Neuronal stem cell (in vitro differentiated cells): ENCODE measurements at places on chromosomes 12 and 14.
A peak's percentile ranks its signal among the peaks of the same experiment; 100 is the strongest.

- no peak for DNase-seq
Observed at GRCh38 chr12:49980501-49981349, 8.0 kb downstream of the AQP6 start.

- DNase-seq = no peak
Observed at GRCh38 chr12:94416613-94417012, 43.1 kb downstream of the CEP83 start.

GRCh38 chr12:62259631-62259992, 592 bp upstream of the USP15 start:
- no peak for DNase-seq

DNA sequence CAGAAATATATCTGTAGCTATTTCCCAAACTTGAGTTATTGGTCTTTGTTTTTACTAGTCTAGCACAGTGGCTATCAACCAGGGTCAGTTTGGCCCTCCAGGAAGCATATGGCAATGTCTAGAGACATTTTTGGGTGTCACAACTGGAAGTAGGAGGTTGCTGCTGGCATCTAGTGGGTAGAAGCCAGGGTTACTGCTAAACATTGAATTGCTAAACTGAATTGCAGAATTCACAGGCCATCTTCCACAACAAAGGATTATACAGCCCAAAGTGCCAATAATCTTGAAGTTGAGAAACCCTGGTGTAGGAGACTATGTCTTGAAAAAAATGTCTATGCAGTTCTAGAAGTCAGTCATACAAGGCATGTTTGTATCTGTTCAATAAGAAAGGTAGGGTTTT, 27.7 kb downstream of the ARHGAP5 start:
- no peak for DNase-seq

- no peak for DNase-seq
Observed at GRCh38 chr12:117141097-117141898, 42.1 kb upstream of the TESC start.

- DNase-seq = no peak
Observed at GRCh38 chr12:113469224-113469948, 2.3 kb downstream of the LHX5 start.

DNA sequence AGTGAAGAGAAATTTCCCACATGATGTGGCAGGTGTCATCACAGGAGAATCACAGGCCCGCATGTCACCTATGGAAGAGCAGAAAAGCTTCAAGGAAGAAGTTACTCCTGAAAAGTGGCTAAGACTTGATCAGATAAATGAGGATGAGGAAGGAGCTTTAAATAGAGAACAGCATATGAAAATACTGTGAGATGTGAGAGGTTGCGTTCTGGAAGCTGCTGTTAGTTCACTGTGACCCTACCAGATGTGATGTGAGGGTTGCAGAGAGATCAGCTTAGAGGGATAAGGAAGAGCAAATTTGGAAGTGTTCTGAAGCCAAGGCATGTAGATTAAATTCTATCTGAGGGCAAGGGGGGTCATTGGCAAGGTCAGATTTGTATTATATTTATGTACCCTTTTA, 17.1 kb downstream of the ERP27 start:
- no peak for DNase-seq

DNA sequence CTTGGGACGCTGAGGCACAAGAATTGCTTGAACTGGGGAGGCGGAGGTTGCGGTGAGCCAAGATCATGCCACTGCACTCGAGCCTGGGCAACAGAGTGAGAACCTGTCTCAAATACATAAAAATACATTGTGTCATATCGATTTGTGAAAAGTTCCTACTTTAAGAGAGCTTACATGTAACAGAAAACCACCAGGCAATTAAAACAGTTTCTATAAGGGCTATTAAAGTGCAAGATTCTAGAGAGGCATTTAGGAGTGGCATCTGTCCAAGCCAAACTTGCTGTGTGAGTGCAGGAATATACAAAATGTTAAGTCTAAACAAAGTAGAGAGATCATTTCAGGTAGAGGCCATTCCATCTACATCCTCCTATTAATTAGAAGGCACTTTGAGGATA, 1.7 kb upstream of the NEK9 start:
- no peak for DNase-seq

- DNase-seq = no peak
Observed at GRCh38 chr12:108712165-108712924, 19.0 kb downstream of the CORO1C start.

GRCh38 chr12:79838359-79838758, 96.5 kb downstream of the PPP1R12A start:
- DNase-seq = no peak

DNA sequence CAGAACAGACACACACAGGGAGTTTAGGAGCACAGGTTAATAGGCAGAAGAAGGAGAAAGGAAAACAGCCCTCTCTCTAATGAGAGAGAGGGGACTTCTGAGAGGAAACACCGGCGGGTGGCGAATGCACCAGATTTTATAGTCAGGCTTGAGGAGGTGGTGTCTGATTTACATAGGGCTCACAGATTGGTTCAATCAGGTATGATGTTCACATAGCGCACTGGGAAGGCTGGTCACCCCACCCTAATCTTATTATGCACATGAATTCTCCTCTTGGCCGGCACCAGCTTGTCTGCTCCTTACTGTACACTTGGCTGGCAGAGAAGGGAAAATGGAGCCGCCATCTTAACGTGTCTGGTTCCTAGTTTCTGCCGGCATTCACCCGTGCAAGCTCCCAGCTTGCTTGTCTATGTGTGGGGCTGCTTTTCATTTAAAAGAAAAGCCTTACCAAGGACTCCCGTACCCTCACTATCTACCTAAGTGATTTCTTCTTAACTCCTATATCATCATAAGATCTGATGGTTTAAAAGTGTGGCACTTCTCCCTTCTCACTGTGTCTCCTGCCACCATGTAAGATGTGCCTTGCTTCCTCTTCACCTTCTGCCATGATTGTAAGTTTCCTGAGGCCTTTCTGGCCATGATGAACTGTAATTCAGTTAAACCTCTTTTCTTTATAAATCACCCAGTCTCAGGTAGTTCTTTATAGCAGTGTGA, 15.1 kb downstream of the BCAT1 start:
- no peak for DNase-seq

GRCh38 chr12:14775636-14775980, 27.7 kb downstream of the WBP11 start:
- no peak for DNase-seq

DNA sequence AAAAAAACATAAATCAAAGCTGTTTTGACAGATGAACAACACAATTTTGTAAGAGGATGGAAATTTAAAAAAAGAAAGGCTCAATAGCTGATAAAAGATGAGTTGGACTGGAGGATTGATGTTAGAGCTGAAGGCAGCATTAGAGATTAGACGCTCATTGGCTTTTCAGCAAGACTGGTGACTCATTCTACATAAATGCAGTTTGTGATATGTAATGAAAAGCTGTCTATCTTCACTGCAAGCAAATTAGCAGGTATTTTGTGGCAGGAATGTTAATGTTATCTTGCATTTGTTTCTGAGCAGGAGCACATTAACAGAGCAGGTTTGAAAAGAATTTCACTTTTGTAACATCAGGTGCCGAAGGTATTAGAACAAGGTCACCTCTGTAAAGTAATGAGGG, 442.7 kb upstream of the NOVA1 start:
- DNase-seq = peak; percentile 8

- no peak for DNase-seq
Observed at GRCh38 chr12:42163913-42164312, 19.2 kb upstream of the GXYLT1 start.

DNA sequence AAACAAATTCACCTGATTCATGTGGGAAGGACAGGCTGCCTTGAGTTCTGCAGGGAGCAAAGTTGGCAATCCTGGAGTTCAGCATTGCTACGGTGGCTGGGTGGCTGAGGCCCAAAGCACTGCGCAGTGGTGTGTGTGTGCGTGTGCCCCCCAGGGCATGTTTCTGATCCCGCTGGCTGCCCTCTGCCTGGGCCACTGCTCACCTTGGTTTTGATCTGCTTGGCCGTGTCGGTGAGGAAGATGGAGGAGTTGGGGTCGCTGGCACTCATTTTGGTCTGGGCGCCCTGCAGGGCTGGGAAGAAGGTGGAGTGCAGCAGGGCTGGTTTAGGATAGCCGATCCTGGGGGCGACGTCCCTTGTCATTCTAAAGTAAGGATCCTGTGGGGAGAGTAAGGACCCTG, 19.1 kb downstream of the SLC25A47 start:
- DNase-seq = no peak

DNA sequence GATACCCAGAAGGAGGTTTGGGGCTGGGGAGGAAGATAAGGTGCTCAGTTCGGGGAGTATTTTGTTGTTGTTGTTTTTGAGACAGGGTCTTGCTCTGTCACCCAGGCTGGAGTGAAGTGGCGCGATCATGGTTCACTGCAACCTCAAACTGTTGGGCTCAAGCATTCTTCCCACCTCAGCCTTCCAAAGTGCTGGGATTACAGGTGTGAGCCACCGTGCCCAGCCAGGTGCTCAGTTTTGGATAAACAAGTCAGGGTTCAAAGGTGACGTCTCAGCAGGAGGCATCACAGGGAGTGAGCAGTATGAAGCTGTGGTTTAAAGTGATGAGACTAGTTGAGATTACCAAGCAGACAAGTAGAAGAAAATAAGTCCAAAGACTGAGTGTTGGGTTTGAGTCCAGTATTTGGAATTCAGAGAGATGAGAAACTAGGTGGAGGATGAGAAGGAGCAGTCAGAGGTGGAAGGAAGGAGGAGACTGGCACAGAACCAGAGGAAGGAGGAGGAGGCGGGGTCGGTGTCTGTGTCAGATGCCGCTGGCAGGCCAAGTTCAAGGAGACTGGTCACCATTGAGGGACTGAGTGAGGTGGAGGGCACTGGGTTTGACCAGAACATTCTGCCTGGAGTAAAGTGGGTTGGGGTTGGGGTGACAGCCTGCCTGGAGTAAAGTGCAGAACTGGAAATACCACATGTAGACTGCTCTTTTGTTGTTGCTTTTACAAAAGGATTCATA, 16.1 kb downstream of the SLC35E3 start:
- no peak for DNase-seq

- DNase-seq = no peak
Observed at GRCh38 chr12:85865890-85866289, 8.2 kb upstream of the NTS start.

DNA sequence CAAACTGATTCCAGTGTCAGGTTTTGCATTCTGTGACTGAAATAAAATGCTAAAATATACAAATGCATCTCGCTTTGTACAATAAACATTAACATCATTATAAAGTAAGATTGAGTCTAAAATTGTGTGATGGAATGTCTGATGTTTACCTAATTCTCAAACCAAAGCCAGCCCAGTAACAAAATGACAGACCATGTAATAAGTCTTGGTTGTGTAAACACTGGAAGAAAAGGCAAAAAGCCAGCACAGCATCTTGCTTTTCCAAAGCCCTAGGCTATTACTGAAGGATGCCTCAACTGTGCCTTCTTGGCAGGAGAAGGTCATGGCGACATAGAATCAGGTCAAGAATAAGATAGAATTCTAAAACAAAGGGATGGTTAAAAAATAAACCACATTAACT, 169.6 kb downstream of the EGLN3 start:
- no peak for DNase-seq

GRCh38 chr14:67199016-67199415, 9.8 kb downstream of the GARIN2 start:
- DNase-seq = no peak

GRCh38 chr12:119399301-119399700, 64.8 kb downstream of the CCDC60 start:
- no peak for DNase-seq

DNA sequence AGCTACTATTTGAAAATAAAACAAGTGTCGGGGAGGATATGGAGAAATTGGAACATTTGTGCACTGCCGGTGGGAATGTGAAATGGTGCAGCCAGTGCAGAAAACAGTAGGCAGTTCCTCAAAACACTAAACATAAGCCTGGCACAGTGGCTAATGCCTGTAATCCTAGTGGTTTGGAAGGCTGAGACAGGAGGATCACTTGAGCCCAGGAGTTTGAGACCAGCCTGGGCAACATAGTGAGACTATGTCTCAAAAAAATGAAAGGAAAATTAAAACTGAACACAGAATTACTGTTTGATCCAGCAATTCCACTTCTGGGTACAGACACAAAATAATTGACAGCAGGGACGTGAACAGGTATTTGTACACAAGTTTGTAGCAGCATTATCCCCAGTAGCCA, 12.6 kb downstream of the SIVA1 start:
- no peak for DNase-seq

GRCh38 chr12:28172434-28173030, 17.7 kb upstream of the CCDC91 start:
- peak; percentile 4 for DNase-seq

- no peak for DNase-seq
Observed at GRCh38 chr14:72550513-72550912, 343.4 kb downstream of the DPF3 start.

- no peak for DNase-seq
Observed at GRCh38 chr14:96072076-96072475, 32.9 kb downstream of the C14orf132 start.

DNA sequence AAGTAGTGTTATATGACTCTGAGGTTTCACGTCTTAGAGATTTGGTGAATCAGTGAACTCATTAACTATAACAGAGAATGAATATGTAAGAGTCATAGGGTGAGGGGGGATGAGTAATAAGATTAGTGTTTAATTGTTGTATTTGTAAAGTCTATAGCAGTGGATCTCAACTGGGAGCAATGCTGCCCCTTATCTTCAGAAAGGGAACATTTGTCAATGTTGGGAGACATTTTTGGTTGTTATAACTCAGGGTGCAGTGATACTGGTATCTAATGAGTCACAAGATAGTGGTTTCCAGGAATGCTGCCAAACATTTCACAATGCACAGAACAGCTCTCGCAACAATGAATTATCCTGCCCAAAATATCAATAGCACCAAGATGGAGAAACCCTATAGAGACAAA, 1193.7 kb downstream of the GALC start:
- DNase-seq = no peak

- DNase-seq = no peak
Observed at GRCh38 chr12:64730588-64730969, 28.6 kb downstream of the GNS start.

DNA sequence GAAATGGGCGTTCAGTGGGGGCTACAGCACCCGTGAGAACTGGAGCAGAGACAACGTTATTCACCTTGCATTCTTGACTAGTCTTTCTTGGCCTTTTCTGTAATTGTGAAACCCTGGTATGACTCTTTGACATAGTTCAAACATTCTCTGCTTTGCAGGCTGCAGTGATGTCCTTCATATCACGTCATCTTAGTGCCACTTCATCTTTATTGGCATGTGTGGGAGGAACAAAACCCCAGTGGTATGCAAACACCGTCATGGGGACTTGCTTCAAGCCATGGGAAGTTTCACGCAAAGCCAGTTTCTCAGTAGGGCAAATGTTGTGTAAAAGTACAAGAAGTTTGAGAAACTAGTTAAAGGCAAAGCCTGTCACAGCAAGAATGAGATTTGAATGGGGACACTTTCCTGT, 20.2 kb upstream of the DUSP16 start:
- no peak for DNase-seq

- no peak for DNase-seq
Observed at GRCh38 chr12:38880288-38880687, 25.1 kb downstream of the CPNE8 start.
